Naive thymus-derived CD4-positive, alpha-beta T cell (primary cell): ENCODE measurements at places on chromosomes 2 and 18. TPM values are rescaled to one million over a fixed set of nuclear protein-coding genes. Genes with fewer than 3 reads are reported as not detected.

Gene ZNF892
- 4.3 and 4.4 TPM in 2 replicates for total RNA-seq

Gene FBXO15
- 4.9 TPM for total RNA-seq

Gene ELOA2
- total RNA-seq, result not detected

Gene OR6B3
- total RNA-seq, result not detected

Gene ACOXL
- 0.29 and 0.56 TPM in 2 replicates for total RNA-seq

Gene GALNT14
- total RNA-seq, result not detected in 2 replicates

Gene ZBTB14
- total RNA-seq, result 49.5 TPM
